ENCODE measurements at places on chromosomes 5 and 9.

DNA sequence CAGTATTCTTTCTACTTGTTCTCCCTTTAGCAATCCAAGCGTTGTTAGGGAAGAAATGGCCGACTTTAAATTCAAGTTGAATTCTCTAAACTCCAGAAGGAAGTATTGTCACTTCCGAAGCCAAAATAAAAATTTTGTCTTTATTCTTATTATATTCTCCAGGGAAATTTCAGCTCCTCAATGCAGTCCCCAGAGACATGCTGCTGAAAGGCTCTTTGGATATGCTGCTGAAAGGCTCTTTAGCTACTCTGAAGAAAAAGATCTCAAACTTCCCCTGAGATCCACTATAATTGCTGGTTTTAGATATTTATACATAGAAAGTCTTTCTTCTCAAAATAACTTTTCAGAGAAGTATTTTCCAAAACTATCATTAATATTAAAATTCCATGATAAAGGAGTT lies 92.3 kb upstream of the PARP8 start:
- DNase-seq = no peak

GRCh38 chr9:38292480-38292879 lies 100.0 kb upstream of the ALDH1B1 start:
- no peak for DNase-seq

DNA sequence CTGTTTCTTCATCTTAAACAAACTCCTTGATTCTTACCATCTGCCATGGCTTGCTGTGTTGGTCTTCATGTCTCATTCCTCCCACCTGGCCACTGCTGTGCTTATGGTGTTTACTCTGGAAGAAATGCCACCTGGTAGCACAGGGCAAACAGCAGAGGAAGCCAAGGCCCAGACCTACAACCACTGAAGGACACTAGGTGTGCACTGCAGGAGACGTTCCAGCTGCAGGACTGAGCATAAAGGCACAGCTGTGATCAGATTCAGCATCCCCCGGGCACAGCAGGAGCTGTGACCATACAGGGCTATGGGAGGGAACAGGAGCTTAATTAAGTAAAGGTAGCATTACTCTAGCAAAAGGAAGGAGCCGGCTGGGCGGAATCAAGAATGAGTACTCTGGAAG lies 12.6 kb upstream of the GNAQ start:
- DNase-seq = no peak

- DNase-seq = no peak
Measured at GRCh38 chr9:70554881-70555280, 140.4 kb upstream of the KLF9 start.
